Activated CD4-positive, alpha-beta T cell treated with anti-CD3 and anti-CD28 coated beads, Interleukin-2, amount 50 U/mL, for 1 hour (primary cell): ENCODE measurements at places on chromosomes 11 and 22.

DNA sequence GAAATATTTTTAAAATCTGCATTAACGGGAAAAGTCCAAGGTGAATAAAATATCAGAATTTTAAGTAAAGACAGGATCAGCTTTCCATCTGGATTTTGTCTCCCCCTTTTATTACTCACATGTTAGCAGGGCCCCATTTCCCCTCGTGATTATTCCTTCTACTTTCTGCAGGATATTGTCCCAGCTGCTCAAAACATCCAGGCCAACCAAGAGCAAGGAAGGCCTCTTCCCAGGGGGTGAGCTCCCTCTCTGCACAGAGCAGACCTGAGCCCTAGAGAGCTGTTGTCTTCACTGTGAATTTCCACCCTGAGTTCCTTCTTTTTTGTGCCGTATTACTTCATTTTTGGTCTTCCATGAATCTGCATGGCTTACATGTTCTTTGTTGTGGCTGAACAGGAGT, 3.7 kb upstream of the TMPRSS13 start:
- DNase-seq, result no peak

GRCh38 chr11:73141309-73142127, 600 bp downstream of the FCHSD2 start:
- DNase-seq, result peak; percentile 55

- DNase-seq, result no peak
Observed at GRCh38 chr11:121473064-121473777, 20.5 kb upstream of the SORL1-AS1 start.

- peak; percentile 55 for DNase-seq
Observed at GRCh38 chr11:6618117-6619003, 862 bp downstream of the TPP1 start.

DNA sequence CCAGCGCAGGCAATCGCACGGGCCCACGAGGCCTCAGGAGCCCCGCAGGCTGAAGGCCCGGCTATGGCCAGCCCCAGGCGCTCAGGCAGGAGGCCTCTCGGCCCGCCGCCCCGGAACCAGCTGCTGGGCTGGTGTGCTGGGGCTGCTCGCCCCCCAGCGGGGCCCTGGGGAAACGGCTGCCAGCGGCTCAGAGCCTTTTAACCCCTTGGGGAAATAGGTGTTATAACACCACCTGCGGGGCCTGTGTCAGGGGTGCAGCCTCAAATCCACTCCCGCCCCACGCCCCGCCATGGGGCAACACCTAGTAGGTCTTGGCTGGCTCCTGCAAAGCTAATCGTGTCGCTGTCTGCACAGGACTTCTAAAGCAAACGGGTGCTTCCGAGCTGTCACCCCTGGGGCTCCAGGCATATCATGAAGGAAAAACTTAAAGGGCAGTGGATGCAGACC, 237.4 kb downstream of the TTC28 start:
- DNase-seq, result peak; percentile 55

DNA sequence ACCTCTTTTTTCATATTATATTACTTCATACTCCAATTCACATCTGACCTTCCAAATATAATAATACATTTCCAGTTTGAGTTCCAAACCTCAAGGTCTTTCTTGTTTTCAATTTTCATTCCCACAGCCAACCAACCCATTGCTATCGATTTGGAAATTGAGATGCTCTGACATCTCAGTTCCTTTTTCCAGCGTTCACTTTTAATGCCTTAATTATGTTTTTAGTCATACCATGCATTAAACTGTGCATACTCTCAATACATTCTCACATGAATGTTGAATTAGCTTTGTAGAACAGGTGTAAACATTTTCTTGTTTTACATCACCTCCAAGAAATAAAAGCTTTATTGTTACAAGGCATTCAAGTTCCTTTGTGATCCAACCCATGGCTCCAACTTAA, 294.2 kb upstream of the ANO3 start:
- no peak for DNase-seq

- no peak for DNase-seq
Observed at GRCh38 chr11:73221996-73222395, 3.9 kb downstream of the P2RY2 start.

DNA sequence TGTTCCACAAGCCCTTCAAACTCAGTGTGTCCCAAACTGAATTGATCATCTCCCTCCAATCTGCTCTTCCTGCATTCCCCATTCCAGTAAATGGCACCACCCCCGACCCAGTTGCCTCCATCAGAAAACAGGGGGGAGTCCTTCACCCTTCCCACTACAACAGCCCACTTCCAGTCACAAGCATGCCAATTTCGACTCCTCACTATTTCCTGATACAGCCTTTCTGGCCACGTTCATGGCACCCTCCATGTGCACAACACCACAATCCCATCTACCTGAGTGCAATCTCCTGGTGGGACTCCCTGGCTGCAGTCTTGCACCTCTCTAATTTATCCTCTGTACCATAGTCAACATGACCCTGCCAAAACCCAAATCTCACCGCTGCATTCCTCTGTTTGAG, 1.6 kb upstream of the DNAL4 start:
- no peak for DNase-seq

DNA sequence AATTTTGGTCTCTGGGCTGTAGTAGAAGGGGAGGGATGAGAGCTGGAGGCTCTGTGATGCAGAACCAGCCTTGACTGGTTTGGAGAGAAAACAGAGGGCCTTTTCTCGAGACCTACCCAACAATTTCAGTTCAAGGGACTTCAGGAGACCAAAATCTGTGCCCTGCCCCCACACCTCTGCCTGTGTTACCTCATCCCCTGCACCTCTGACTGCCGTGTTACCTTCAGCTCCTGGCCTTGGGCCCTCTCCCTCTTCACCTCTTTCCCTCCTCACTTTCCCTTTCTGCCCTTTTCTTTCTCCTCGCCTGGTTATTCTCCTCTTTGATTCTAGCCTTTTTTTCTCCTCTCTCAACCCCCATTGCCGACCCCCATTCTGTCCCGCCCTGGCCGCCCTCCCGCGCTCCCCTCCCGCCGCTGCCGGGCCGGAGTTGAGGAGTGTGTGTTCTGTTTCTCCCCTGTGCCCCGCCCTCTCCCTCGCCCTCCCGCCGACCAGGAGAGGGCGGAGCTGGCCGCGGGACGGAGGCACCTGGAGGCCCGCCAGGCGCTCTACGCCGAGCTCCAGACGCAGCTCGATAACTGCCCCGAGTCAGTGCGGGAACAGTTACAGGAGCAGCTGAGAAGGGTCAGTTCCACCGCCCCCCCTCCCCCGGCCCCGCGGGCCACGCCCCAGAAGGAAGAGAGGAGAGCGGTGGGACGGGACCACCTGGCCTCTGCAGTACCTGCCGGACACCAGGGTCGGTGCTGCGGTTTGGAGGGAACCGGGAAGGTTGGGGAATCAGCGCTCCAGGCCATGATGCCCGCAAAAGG, 27.2 kb downstream of the PHLDB1 start:
- no peak for DNase-seq

- DNase-seq, result no peak
Observed at GRCh38 chr11:111059726-111060125, 185.8 kb upstream of the POU2AF2 start.

GRCh38 chr11:110000031-110000502, 93.1 kb upstream of the ZC3H12C start:
- DNase-seq, result no peak
